Activated T-helper 17 cell treated with anti-CD3 and anti-CD28 coated beads, Interleukin-2, amount 50 U/mL, for 72 hours (primary cell): ENCODE measurements at places on chromosomes 7 and 10.

GRCh38 chr7:14793151-14793550 is 109.4 kb downstream of the DGKB start:
- ATAC-seq = no peak

DNA sequence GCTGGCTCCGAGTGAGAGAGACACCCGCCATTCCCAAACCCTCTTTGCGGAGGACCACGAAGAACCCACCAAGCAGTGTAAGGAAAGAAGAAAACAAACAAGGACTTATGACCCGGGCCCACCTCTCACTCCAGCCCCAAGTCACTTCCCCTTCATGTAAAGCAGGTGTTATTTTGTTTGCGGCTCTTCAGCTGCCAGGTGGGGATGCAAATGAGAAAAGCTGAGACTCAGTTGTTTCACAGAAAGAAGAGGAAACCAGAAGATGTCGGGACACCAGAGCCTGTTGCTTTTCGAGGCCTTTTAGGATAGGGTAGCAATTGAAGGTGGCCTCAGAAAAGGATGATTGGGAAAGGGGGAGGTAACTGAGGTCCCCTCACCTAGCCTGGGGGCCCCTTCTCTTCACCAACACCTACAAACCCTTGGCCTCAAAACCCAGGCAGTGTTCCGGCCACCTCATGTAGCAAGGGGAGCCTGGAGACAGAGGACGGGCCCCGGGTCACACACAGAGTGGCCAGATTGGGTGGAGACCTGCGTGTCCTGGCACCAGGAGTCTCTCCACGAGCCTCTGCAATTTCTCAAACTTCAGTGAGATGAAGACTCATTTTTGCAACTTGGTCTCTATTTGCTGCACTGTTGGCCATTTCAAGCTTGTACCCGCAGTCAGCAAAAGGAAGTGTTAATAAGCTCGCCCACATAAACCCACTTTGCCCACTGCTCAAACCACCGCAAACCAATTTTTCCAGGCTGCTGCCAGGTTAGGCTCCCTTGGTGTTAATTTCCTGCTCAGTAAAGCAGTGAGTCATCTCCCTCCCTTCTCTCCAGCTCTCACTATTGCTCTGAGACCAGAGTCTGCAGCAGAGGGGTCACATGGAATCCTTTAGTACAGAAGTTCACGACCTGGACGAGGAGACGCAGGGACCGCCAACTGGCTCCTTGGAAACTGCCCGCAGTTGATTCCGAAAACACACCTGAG is 45.5 kb downstream of the AOC1 start:
- ATAC-seq = peak; percentile 82

DNA sequence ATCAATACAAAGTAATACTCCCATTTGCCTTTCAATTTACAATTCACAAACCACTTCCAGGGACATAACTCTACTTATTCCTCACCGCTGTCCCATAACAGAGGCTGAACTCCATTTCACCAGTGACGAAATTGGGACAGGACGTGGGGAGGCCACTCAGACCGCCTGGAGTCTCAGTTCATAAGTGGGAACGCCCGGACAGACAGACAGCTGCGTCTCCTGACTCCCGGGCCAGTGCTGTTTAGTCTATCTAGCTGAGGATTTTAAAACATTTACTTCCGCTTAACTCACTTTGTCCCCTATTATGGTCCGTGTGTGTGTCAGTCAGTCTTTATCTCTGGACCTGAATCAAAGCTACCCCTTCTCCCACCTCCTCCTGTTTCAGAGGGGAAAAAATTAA is 67.4 kb upstream of the ZNF438 start:
- no peak for ATAC-seq

DNA sequence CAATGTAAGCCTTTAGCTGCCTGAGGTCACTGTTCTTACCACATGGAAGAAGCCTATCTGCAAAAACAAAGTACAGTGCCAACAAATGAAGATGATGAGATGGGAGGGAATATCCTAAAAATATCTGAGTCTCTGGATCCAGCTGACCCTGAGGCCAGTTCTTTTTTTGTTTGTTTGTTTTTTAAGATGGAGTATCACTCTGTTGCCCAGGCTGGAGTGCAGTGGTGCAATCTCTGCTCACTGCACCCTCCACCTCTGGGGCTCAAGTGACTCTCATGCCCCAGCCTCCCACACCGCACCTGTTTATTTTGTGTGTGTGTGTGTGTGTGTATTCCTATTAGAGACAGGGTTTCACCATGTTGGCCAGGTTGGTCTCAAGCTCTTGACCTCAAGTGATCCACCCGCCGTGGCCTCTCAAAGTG is 44.9 kb downstream of the HYCC1 start:
- ATAC-seq = no peak
